GM12864 (cell line): ENCODE measurements at places on chromosomes 7 and 10.

- DNase-seq = no peak
Measured at GRCh38 chr7:138934367-138934766, 46.8 kb downstream of the KIAA1549 start.

DNA sequence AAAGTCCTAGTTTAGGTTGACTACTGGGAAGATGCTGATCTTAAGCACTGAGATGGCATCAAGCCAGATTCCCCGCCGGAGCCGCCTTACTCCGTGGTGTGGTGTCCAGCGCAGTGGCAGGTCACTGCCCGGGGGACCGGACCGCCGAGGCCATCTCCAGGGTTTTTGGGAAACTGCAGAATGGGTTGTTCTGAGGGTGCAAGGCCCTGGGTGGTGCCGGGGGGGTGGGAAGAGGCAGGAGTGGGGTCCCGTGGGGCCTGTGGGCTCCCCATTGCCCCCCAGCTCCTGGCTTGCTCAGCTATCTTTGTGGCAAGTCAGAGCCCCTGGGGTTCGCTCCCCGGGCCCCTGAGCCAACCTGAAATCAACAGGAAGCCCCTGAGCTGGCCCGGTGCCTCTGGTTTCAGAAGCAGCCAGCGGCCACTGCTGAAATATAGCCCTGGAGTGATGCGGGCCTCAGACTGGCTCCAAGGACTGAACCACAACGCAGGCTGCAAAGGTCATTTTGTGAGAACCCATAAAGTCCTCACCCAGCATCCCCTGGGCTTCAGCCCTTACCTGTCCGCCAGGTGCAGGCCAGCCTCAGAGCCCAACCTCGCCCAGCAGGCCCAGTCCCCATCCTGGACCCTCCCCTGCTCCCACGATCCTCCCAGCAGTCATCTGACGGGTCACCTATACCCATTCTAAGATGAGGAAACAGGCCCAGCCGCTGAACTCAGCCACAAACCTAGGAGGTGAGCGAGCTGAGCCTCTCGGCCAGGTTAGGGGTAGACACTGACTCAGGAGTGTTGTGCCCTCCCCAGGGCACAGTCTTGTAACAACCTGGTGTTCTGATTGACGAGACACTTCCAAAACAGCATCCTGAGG is 102.7 kb downstream of the PDGFA start:
- no peak for DNase-seq

GRCh38 chr7:5702876-5703571 is 78.4 kb downstream of the RNF216 start:
- no peak for DNase-seq

DNA sequence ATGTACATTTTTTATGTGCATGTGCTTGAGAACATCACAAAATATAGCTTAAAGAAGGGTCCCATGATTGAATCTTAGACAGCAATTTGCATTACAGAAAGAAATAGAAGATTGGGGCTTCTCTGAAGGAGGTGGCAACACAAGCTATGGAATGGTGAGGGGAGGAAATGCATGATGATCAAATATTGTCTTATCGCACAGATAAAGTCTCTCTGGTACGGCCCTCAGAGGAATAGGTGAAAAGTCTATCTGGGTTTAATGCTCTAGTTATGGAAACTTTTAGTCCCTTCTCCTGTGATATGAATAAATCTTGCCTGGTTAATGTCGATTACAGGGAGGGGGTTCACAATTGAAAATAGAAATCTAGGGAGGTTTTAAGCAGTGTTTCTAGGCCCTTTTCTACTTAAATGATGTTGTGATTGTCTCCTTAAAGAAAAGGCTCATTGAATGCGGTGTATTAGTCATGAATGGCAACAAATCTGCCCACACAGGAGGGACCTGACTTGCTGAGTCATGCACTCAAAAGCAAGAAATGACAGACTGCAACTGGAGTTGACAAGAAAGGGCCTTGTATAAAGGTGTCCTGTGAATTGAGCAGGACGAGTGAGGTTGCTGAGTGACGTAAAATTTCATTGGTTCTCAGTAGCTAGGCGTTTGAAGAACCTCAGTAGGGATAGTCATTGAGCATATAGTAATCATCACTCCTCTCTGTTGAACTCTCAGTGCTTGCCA is 133.4 kb upstream of the CSTF2T start:
- DNase-seq = peak; percentile 5

GRCh38 chr7:155962191-155962967 is 150.1 kb upstream of the SHH start:
- no peak for DNase-seq

DNA sequence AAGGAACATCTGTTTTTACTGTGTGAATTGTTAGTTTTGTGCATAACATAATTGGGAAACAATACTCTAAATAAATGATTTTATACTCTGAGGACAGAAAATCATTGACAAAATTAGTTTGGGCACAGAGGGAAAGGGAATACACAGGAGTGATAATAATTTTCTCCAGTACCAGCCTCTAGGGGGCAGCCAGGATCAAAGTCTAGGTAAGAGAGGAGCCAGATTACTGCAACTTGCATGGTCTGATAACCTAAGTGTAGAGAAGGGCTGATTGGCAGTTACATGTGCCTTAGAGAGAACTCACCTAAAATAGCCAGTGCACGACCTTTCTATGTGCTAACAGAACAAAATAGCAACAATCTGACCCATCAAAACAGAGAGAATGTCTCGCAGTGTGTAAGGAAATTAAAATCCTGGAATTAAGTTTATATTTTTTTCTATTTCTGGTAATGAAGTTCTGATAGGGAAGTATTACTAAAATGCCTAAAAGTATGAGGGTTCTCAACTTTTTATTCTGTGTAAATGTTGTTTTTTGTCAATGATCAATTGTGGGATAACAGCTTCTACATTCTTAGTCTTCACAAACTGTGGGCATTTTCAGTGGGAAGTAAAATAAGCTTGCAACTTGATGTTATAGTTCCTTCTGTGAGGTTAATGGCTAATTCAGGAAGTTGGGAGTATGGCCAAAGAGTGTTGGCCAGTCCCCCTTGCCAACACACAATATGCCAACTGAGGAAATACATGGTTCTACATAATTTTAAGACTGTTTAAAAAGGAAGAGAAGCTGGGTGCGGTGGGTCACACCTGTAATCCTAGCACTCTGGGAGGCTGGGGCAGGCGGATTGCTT is 66.4 kb downstream of the EXOC6 start:
- peak; percentile 18 for DNase-seq

DNA sequence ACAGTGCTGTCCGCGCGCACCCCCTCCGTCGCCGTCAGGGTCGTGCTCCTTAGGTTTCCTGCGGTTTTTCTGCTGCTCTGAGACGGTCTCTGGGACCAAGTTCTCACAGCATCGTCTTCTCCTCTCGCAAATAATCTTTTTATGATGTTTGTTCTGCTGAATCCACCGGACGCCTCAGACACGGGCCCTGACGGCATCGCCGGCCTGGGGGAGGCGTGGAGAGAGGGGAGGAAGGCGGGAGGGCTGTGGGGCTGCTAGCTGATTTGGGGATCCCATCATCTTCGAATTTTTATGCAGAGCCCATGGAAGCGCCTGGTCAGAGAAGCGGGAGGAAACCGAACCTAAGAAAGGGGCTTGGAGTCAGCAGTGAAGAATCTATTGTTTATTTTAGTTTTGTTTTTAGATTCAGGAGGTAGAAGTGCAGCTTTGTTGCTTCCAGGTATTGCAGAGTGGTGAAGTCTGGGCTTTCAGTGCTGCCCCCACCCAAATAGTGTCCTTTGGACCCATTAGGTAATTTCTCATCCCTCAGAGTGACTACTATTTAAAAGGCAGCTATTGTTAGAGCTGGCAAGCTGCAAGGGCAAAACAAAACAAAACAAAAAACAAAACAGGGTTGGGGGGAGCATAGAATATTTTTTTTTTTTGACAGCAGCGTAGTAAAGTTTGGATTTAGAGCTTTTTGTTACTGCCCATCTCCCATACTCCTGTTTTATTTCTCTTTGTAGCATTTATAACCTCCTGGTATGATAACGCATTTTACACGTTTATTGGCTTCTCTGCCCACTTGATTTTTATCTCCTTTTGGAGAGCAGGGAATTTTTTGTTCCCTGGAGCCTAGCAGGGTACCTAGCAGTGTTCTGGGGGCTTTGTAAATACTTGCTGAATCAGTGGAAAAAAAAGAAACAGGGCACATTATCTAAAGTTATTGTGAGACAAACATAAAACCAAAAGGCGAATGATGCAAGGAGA is 92.6 kb downstream of the SPAG6 start:
- no peak for DNase-seq

GRCh38 chr7:80114159-80114558 is 20.5 kb upstream of the GNAI1 start:
- no peak for DNase-seq
